ENCODE measurements at places on chromosomes 2 and 18.
A peak's percentile ranks its signal among the peaks of the same experiment; 100 is the strongest.

- peak; percentile 64 for DNase-seq
- H3K27me3 ChIP-seq = no peaks in the 10 kb centered on the region
- peaks cover 91% of the 10 kb centered on the region for H3K36me3 ChIP-seq
- H3K4me1 ChIP-seq = peaks cover 16% of the 10 kb centered on the region
- no peak overlapping the region for H3K27ac ChIP-seq
- no peak overlapping the region for H3K4me3 ChIP-seq
These were observed 44.1 kb downstream of the TRAPPC12 start for GRCh38 chr2:3423492-3424170.

GRCh38 chr2:209553913-209554312 is 130.1 kb downstream of the MAP2 start:
- H3K4me3 ChIP-seq = no peak overlapping the region
- no peak for DNase-seq
- no peaks in the 10 kb centered on the region for H3K4me1 ChIP-seq
- no peak overlapping the region for H3K27ac ChIP-seq
- no peaks in the 10 kb centered on the region for H3K27me3 ChIP-seq
- H3K36me3 ChIP-seq = no peaks in the 10 kb centered on the region

GRCh38 chr2:240467659-240468302 is 32.3 kb downstream of the GPC1 start:
- no peak for DNase-seq
- H3K27ac ChIP-seq = no peak overlapping the region
- peaks cover 2% of the 10 kb centered on the region for H3K4me1 ChIP-seq
- no peaks in the 10 kb centered on the region for H3K27me3 ChIP-seq

GRCh38 chr2:181130686-181131085 is 150.3 kb downstream of the UBE2E3 start:
- H3K36me3 ChIP-seq = no peaks in the 10 kb centered on the region
- no peak overlapping the region for H3K4me3 ChIP-seq
- H3K27ac ChIP-seq = no peak overlapping the region
- H3K27me3 ChIP-seq = no peaks in the 10 kb centered on the region
- no peaks in the 10 kb centered on the region for H3K4me1 ChIP-seq
- DNase-seq = no peak

DNA sequence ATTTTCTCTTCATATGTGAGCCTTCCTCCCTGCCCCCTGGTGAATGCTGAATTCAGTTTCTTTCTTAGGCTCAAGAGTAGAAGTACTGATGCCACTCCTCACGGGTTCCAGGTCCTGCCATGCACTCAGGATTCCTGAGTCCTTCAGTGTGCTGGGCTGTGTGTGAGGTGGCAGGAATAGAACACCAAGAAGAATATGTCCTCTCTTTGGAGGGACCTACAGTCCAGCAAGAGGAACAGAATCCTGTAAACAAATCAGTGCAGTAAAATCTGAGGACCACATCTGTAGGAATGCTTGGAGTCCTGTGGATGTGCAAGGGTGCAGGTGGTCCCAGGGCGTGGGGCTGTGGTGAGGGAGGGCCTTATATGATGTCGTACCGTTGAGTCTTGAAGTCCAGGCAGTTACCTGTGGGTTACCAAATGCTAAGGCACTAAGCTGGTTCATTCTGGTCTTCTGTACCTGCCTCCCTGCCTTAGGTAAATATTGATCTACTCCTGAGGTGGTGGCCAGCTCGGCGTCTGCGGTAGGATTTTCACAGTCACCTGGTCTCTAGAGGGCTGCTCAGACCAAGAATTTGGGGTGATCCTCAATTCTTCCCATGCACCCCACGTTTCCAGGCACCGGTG is 5.5 kb downstream of the ASAP2 start:
- H3K27me3 ChIP-seq = peaks cover 28% of the 10 kb centered on the region
- peaks cover 4% of the 10 kb centered on the region for H3K4me1 ChIP-seq
- no peaks in the 10 kb centered on the region for H3K36me3 ChIP-seq
- no peak for DNase-seq
- H3K27ac ChIP-seq = no peak overlapping the region

- H3K27ac ChIP-seq = no peak overlapping the region
- H3K4me3 ChIP-seq = no peak overlapping the region
- H3K4me1 ChIP-seq = no peaks in the 10 kb centered on the region
- no peaks in the 10 kb centered on the region for H3K36me3 ChIP-seq
These were observed 71.5 kb downstream of the LTBP1 start for GRCh38 chr2:33018271-33018670.

GRCh38 chr2:228519561-228519960 is 338.1 kb upstream of the SPHKAP start:
- no peaks in the 10 kb centered on the region for H3K36me3 ChIP-seq
- H3K4me1 ChIP-seq = no peaks in the 10 kb centered on the region
- H3K27me3 ChIP-seq = no peaks in the 10 kb centered on the region
- no peak overlapping the region for H3K27ac ChIP-seq
- no peak overlapping the region for H3K4me3 ChIP-seq

GRCh38 chr2:235956281-235956970 is 211.8 kb downstream of the GBX2 start:
- DNase-seq = no peak
- no peaks in the 10 kb centered on the region for H3K36me3 ChIP-seq
- H3K4me1 ChIP-seq = no peaks in the 10 kb centered on the region
- no peaks in the 10 kb centered on the region for H3K27me3 ChIP-seq

DNA sequence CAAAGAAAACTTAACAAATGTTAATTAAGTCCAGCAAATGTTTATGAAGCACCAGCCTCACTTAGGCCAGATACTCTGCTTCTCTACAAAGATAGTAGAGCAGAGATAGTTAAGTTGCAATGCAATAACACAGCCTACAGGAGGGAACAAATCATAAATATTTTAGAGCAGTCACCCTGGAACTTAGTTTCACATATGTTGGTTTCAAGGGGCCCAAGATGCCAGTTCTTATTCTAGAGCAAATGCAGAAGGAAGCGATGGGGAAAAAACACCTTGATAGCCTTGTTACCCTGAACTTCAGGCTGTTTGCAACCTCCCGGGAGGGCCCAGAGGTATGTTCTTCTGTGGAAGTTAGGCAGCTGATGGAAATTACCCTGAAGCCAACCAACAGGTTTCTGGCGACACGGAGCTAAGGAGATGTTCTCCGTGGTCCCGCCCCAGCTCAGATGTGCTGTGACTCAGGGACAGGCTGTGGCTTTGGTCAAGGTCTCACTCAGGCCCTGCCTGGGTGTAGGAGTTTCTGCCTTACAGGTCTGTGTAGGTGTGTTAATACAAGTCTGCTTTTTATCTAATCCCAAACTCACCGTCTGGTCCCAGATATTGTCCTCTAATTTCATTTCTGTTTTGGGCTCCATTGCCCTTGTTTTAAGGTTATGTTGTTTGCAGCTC is 3.8 kb downstream of the CTIF start:
- DNase-seq = no peak
- no peak overlapping the region for H3K27ac ChIP-seq
- no peaks in the 10 kb centered on the region for H3K36me3 ChIP-seq

DNA sequence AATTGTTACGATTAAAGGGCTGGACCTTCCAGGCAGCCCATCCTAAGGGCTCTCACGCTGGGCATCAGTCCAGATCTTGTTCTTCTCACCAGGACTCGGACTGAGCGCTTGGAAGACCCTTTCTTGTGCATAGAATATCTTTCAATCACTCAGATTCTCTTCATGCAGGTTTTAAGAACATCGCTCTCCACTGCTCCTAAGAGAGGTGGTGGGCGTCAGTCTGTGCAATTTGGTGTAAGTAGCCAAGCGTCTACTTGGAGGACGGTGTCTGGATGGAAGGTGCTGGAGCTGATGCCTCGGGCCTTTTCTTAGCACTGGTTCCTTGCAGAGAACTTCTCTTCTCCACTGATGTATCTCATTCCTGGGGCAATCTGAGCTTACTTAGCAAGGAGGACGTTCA is 68.7 kb downstream of the ASB1 start:
- peaks cover 21% of the 10 kb centered on the region for H3K4me1 ChIP-seq
- no peaks in the 10 kb centered on the region for H3K36me3 ChIP-seq
- H3K4me3 ChIP-seq = no peak overlapping the region
- peaks cover 5% of the 10 kb centered on the region for H3K27me3 ChIP-seq

- no peak for DNase-seq
- H3K4me3 ChIP-seq = no peak overlapping the region
- H3K4me1 ChIP-seq = peaks cover 16% of the 10 kb centered on the region
- H3K27me3 ChIP-seq = no peaks in the 10 kb centered on the region
- no peak overlapping the region for H3K27ac ChIP-seq
- no peaks in the 10 kb centered on the region for H3K36me3 ChIP-seq
These were observed 60.2 kb upstream of the TXNDC2 start for GRCh38 chr18:9825571-9826073.
